Stimulated activated CD8-positive, alpha-beta memory T cell treated with anti-CD3 and anti-CD28 coated beads, Interleukin-4, amount 100 ng/mL, for 1 hour (primary cell): ENCODE measurements at places on chromosomes 11 and 22.

- no peak for DNase-seq
Observed at GRCh38 chr11:74221816-74222215, 50.7 kb downstream of the PPME1 start.

- no peak for DNase-seq
Observed at GRCh38 chr11:67253872-67254624, 12.2 kb upstream of the GRK2 start.

DNA sequence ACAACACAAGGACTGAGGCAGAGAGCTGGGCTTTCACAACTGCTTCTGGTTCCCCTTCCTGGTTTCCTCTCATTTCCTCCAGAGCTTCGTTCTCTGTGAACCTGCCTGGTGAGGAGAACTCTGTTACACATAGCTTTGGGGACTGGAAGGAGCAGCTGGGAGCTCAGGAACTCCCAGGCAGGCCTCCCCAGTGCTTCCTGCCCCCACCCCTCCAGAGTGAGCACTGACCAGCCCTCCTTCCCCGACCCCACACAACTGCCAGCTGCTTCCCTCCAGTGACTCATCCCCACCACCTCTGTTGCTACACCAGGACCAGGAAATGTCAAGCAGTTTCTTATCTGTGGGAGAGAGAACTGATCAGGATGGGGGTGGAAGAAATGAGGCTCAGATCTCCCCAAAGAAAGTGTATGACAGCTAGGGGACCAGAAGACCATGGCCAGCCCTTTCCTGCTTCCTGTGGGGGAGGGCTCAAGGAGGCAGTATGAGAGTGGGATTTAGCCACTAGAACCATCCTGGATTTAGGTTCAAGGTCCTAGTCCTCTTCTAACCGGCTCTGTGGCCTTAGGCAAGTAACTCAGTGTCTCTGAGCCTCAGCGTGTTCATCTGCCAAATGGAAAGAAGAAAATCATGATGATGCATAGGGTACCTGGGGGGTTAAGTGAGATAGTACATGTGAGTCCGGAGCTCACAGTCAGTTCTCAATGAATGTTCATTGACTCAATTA, 4.5 kb upstream of the TP53I11 start:
- DNase-seq: no peak

DNA sequence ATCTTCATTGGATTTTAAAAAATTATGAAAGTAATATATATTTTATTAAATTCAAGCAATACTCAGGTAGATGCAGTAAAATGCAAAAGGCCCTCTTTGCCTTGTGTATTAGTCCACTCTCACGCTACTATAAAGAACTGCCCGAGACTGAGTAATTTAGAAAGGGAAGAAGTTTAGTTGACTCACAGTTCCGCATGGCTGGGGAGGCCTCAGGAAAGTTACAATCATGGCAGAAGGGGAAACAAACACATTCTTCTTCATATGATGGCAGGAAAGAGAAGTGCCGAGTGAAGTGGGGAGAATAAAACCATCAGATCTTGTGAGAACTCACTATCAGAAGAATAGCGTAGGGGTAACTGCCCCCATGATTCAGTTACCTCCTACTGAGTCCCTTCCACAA, 130.8 kb downstream of the HIPK3 start:
- no peak for DNase-seq

DNA sequence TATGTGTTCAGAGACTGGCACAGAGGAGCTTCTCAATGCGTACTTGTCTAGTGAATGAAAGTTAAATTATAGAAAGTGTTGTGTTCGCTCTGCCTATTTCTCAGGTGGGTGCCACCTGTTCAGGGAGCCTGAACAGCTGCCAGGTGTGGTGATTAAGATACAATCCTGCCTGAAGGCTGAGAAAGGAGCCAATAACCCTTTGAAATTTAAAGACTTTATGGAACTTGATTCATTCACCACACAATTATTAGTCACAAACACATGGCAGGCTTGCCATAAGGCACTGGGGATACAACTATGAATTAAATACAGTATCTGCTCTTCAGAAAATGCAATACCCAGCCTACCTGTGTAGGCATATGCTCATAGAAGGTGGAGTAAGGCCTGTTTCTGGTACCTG, 92.9 kb upstream of the AMOTL1 start:
- no peak for DNase-seq

DNA sequence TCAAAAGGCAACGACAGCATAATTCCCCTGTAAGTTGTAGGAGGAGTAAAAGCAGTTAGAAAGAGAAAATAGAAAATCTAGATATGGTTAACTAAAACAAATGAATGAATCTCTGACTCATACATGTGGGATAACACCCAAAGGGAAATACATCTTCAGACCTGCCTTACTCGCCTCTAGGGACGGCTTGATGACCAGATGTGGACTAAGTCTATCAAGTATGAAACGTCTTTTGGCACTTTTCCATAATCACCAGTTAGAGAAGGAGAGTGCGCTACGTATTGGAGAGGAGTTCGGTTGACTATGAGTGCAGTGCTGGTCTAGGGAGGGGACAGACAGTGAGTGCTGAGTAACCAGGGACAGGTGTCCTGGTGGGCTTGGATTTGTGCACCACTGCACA, 459.9 kb downstream of the OPCML start:
- no peak for DNase-seq

DNA sequence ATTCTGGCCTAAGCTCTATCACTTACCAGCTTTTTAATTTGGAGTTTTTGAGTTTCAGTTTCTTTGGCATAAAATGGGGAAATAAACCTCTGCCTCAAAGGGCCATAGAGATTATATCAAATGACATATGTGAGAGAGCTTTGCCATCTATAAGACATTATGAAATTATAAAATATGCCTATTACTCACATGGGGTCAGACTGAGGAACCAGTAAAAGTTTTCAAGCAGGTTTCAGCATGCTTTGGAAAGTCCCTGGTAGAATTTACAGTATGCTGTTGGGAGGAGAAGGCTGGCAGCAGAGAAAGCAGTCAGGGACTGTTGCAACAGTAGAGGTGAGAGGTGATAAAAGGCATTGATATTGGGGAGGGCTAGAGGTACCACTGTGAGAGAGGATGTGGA, 13.6 kb upstream of the MTNR1B start:
- DNase-seq: no peak

- DNase-seq: no peak
Observed at GRCh38 chr11:96338910-96339705, 3.9 kb downstream of the MAML2 start.

DNA sequence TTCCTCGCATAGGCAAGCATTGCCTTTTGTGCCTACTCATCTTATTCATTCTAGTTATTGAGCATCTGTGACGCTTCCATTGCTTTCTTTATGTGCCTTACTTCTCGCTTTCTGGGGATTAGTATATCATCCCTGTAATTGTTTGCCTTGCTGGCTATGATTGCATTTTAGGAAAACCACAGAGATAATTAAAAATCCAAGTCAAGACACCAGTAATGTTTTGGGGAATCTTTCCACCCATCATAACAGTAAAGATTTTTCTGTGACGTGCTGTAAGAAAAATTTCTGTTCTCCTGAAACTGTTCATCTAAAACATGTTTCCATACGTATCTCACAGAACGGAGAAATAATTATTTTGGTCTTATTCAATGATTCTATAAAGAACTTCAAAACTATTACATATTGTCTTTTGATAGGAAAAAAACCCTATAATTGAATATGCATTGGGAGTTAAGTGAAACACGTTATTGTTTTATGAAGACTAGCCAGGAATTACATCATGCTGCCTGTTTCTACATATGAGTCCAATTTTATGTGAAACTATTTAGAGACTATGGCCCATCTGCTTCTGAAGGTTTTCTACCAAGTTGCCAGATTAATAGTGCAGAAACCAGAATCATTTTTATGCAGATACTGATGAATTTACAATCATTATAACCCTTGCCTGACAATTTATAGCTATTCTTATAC, 133.7 kb upstream of the FIBIN start:
- no peak for DNase-seq

- no peak for DNase-seq
Observed at GRCh38 chr11:114623720-114624119, 28.1 kb upstream of the NXPE4 start.

GRCh38 chr11:34432822-34433221, 5.9 kb upstream of the CAT start:
- DNase-seq: no peak

DNA sequence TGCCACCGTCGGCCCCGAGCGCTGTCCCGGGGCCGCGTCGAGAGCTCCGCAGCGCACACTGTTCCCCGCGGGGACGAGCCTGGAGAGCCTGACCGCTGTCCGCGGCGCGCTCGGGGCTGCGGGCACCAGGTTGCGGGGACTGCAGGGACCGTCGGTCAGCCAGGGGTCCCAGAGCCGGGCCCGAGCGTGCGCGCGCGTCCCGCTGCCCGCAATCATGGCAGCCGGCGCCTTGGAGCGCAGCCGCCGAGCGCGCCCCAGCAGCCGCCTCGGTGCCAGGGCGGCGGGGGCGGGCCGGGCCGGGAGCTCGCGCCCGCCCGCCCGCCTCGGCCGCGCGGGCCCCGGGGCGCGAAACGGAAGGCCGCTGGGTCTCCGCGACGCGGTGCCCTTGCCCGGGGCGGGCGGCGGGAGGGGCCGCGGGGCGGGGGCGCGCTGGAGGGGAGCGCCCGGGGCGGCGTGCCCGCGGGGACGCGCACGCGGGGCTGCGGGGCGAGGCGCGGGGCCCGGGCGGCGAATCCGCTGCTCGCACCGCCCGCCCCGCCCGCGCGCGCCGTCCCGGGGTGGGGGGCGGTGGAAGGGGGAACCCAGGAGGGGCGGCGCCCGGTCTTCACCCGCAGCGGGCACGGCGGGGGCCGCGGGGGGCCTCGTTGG, 79.4 kb upstream of the PPARA start:
- no peak for DNase-seq

DNA sequence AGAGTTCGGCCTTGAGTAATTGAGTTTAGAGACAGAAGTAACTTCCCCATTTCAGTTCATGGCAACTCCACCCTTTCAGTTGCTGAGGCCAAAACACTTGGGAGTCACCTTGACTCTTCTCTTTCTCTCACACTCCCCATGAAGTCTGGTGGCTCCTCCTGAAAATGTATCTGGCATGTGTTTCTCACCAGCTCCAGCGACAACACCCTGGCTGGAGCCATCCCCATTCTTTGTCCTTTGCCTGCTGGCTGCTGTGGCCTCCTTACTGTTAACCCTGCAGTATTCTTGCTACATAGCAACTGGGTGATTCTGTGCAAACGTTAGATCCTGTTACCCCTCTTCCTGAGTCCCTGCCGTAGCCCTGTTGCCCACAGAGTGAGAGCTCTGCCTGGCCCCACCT, 23.8 kb downstream of the SLC6A5 start:
- DNase-seq: no peak

DNA sequence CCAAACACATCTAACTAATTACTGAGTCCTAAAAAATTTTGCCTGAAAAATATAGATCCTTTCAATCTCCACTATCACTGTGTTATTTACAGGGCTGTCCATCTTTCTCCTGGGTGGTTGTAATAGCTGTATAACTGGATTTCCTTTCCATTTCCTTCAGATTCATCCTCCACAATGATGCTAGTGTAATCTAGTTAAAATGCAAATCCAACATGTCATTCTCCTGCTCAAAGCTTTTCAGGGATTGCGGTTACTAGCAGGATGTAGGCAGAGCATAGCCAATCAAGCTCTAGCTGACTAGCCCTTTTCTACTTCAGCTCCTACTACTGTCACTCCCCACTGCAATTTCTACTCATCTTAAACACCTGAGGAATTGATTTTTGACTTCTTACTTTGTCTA, 283.0 kb downstream of the RAB38 start:
- DNase-seq: no peak

DNA sequence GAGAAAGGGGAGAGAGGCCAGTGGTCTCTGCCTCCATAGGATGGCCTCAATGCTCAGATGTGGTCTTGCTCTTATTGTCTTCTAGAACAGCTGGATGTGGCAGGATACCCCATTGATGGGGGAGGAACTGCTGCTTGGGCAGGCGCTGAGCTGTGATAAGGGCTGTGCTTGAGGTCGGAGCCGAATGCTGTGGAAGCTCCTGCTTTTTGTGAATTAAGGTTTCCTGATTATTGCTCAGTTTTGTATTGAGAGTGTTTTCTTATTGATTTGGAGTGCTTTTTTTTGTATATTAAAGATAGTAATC, 57.2 kb downstream of the CABIN1 start:
- DNase-seq: no peak

DNA sequence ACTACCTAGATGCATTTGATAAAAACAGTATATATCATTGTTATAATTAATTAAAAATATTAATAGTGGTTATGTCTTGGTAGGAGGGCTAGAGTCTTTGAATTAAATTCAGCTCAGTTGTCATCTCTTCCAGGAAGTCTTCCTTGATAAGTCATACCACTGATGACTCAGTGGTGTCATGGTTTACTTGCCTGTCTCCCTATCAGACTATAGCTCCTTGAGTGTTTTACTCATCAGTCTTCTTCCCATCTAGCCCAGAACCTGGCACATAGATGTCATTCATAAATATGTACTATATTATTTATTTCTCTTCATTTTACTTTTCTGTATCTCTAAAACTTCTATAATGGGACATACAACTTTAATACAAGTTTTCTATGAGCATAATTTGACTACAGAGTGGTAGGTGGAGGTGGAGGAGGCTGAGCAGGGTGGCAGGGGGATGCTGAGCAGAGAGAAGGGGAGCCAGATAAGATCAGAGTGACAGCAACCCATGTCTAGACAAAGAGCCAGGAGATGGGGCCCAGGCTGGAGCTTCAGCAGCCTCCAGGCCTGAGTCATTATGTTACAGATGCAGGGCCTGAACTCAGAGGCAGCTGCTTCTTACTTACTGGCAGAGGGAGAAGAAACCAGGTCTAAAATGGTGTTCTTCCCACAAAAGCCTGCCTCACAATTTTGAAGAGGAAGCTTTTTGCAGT, 82.3 kb upstream of the PHOX2A start:
- DNase-seq: no peak

DNA sequence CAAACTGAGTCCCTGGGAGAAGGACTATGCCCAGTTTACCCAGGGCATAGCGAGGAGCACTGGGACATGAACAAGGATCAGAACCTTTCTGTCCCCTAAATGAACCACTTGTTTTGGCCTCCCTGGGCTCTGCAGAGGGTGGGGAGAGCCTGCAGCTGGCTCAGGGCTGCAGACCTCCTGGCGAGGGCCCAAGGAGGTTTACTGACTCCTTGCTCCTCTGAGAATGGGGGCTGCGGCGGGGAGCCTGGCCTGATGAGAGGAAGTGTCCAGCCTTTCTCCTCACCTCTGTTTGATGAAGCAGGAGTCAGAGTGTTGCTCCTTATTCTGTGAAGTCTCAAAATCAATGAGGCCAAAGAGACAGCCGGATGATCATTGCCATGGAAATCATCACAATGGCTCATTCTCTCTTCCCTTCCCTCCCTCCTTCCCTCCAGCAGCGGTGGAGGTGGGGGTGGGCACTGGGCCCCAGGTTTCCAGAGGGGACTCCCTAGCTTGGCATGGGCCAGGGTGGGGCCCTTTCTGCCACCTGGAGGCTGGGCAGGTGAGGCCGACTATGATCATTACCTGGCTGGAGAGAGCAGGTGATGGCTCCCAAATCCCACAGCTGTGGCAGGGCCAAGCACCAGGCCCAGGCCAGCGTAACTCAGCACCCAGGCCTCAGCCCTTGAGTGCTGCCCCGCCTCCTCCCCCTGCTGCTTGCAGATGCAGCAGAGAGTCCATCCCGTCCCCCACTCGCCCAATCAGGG, 169.7 kb downstream of the CEP164 start:
- no peak for DNase-seq
